Thoracic aorta (tissue), 2 donors: ENCODE measurements at places on chromosomes 12 and 14. TPM values are rescaled to one million over a fixed set of nuclear protein-coding genes. Genes with fewer than 3 reads are reported as not detected.

GRCh38 chr14:63454863-63455622 is 88.1 kb downstream of the PPP2R5E start:
- no peak for DNase-seq
- no peak overlapping the region for H3K27ac ChIP-seq
- no peaks in the 10 kb centered on the region for H3K27me3 ChIP-seq

DNA sequence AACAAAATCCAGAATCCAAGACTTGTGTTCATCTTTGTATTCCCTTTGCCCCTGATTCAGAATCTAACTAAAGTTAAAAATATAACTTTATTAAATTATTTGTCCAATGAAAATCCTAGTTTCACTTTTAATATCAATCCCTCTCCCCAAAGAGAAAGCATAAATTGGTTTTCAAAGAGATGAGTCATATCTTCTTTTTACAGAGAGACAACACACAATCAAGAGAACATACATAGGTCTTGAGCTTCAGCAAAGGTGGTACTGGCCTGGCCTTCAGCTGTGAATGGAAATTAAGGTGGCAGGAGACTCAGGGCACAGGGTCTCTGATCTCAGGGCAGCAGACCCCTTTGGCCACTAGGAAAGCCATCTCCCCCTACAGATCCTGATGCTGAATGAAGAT is 4.3 kb upstream of the ASCL1 start:
- H3K36me3 ChIP-seq = no peaks in the 10 kb centered on the region
- H3K4me3 ChIP-seq = no peak overlapping the region
- H3K4me1 ChIP-seq = peaks cover 3% of the 10 kb centered on the region
- no peaks in the 10 kb centered on the region for H3K27me3 ChIP-seq
- no peak overlapping the region for H3K27ac ChIP-seq

DNA sequence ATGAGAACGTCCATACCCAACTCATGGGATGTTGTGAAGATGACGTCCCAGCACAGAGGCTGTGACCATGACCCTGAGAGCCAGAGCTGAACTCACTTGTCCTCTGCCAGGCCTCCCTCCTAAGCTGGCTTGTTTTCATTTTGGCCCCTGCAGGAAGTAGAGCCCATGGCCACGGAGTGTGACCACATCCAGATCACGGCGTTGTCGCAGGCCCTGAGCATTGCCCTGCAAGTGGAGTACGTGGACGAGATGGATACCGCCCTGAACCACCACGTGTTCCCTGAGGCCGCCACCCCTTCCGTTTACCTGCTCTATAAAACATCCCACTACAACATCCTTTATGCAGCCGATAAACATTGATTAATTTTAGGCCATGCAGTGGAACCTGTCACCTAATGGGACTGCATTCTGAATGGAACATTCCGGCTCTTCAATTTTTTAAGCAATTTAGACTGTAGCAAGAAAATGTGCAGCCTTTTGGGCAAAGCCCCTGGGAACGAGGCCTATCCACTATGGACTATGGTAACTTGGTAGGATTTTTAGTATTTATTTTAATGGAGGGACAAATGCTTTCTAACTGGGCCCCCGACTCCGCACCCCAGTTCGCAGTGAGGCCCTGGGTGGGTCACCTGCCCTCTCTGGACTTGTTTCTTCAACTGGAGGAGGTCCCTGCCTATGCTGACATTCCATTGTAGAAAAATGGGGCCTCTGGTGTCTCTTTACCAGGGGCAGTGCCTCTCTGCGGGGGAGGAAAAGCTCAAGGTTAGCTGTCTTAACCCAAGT is 19.6 kb downstream of the OTUB2 start:
- H3K4me1 ChIP-seq = no peaks in the 10 kb centered on the region
- DNase-seq = no peak
- H3K4me3 ChIP-seq = no peak overlapping the region
- H3K27me3 ChIP-seq = no peaks in the 10 kb centered on the region
- H3K27ac ChIP-seq = no peak overlapping the region

DNA sequence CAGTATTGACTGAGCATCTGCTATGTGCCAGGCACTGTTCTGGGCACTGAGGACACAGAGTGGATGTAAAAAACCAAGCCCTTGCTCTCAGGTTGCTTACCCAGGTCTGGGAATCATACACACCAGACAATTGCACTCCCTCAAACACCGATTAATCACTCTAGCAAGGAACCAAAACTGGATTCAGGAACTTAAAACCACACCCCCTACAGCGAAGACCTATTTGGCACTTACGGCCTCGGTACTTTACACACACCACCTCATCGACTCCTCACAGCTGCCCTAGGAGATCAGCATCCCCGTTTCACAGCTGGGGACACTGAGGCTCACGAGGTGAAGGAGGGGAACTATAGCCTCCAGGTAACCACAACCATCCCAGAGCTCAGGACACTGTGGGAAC is 1.6 kb downstream of the GLTP start:
- no peak overlapping the region for H3K27ac ChIP-seq
- no peak for DNase-seq
- no peaks in the 10 kb centered on the region for H3K36me3 ChIP-seq
- peaks cover 9% of the 10 kb centered on the region for H3K4me1 ChIP-seq
- H3K4me3 ChIP-seq = peak overlapping the region; percentile 81

DNA sequence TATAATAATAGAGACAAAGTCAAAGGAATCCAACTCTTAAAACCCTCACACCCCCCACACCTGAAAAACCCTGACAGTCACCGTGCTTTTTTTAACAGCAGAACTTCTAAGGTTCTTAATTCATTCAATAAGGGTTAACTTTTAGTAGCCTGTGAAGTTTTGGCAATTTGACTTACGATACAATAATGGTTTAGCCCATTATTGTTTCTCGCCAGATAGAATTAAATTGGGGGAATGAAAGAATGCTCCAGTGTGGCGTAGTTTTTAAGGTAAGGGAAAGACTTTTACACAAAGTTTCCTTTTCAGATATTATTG is 604 bp upstream of the MAGOHB start:
- H3K4me1 ChIP-seq = peaks cover 19% of the 10 kb centered on the region
- peak overlapping the region; percentile 85 for H3K27ac ChIP-seq
- no peaks in the 10 kb centered on the region for H3K36me3 ChIP-seq
- no peak for DNase-seq
- peak overlapping the region; percentile 83 for H3K4me3 ChIP-seq

- no peaks in the 10 kb centered on the region for H3K4me1 ChIP-seq
- no peak overlapping the region for H3K27ac ChIP-seq
- no peak overlapping the region for H3K4me3 ChIP-seq
- no peaks in the 10 kb centered on the region for H3K36me3 ChIP-seq
Observed at GRCh38 chr12:102521662-102522277, 41.4 kb upstream of the IGF1 start.

DNA sequence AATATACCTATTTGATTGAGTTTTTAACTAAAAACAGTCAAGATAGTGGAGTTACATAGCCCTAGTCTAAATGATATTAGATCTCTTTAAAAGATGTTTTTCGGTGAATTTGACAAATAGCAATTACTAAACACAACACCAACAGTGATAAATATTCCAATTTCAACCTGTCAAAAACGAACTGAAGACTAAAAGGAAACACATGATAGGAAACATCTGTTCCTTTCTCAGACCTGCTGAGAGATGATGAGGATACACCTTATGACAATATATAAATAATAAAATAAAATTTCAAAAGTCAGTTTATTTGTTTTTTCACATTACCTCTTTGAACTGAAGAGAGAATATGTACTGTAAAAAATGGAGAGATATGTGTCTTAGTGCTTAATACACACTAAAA is 232.7 kb downstream of the RASSF9 start:
- no peaks in the 10 kb centered on the region for H3K4me1 ChIP-seq
- no peaks in the 10 kb centered on the region for H3K27me3 ChIP-seq

- no peak overlapping the region for H3K27ac ChIP-seq
- no peaks in the 10 kb centered on the region for H3K27me3 ChIP-seq
- H3K36me3 ChIP-seq = no peaks in the 10 kb centered on the region
- no peaks in the 10 kb centered on the region for H3K4me1 ChIP-seq
Observed at GRCh38 chr14:43249116-43249515, 1258.0 kb downstream of the FSCB start.

GRCh38 chr12:58877243-58877743 is 43.0 kb downstream of the LRIG3 start:
- H3K4me3 ChIP-seq = no peak overlapping the region
- no peaks in the 10 kb centered on the region for H3K27me3 ChIP-seq
- DNase-seq = no peak
- H3K4me1 ChIP-seq = peaks cover 19% of the 10 kb centered on the region
- H3K27ac ChIP-seq = no peak overlapping the region

DNA sequence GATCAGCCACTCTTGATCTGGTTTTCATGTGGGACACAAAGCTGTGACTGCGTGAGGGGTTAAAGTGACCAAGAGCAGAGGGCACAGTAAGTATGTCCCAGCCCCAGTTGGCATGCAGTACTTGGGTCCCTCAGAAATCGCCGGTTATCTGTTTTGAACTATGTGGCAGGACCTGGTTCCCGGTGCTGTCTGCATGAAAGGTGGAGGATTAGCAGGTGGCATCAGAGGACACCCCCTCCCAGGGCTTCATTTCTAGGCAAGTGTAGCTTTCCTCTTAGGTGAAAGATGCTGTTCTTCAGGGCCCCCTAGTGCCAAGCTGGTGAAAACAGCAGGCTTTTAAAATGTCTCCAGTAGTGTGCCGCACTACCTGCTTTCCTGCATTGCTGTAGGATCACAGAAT is 57.1 kb downstream of the ATG14 start:
- no peaks in the 10 kb centered on the region for H3K4me1 ChIP-seq
- H3K27ac ChIP-seq = no peak overlapping the region
- no peak for DNase-seq
- peaks cover 23% of the 10 kb centered on the region for H3K36me3 ChIP-seq
- H3K27me3 ChIP-seq = no peaks in the 10 kb centered on the region
- no peak overlapping the region for H3K4me3 ChIP-seq

GRCh38 chr12:28578361-28578760 is 388.1 kb downstream of the CCDC91 start:
- DNase-seq = no peak
- no peak overlapping the region for H3K4me3 ChIP-seq
- no peaks in the 10 kb centered on the region for H3K36me3 ChIP-seq
- no peaks in the 10 kb centered on the region for H3K27me3 ChIP-seq
- H3K27ac ChIP-seq = no peak overlapping the region

GRCh38 chr12:10186299-10186698 is 7.5 kb downstream of the TMEM52B start:
- H3K27ac ChIP-seq = no peak overlapping the region
- no peak for DNase-seq
- H3K4me1 ChIP-seq = no peaks in the 10 kb centered on the region
- H3K4me3 ChIP-seq = no peak overlapping the region

DNA sequence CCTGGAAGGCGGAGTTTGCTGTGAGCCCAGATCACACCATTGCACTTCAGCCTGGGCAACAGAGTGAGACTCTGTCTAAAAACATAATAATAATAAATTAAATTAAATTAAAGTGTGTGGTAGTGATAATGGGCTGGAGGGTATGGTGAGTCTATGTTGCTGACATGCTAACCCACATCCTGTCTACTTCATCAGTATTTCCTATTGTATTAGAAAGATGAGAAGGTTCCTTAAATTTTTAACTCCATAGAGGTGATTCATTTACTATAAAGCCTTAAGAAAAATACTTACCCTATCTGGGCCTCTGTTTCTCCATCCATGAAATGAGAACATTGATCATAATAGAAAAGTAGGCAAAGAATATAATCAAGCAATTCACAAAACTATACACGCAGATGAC is 280.5 kb downstream of the FBXL14 start:
- H3K4me3 ChIP-seq = no peak overlapping the region
- no peak for DNase-seq
- H3K4me1 ChIP-seq = peaks cover 10% of the 10 kb centered on the region
- H3K27ac ChIP-seq = no peak overlapping the region

DNA sequence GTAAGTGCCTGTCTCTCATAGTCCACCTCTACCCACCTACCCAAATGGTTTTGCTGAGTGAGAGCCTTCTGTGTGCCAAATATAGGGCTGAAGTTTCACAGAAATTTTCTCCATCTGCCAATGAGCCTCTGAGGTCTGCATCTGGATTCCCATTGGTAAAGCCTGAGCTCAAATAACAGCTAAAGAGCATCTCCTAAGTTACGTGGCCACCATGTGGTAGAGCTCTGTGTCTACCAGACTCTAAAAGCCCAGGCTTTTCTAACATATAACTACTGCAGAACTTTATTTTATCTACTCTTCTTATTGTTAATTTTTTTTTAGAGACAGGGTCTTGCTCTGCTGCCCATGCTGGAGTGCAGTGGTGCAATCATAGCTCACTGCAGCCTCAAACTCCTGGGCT is 16.0 kb downstream of the AMDHD1 start:
- H3K27ac ChIP-seq = no peak overlapping the region
- no peak overlapping the region for H3K4me3 ChIP-seq
- no peaks in the 10 kb centered on the region for H3K36me3 ChIP-seq
- H3K27me3 ChIP-seq = no peaks in the 10 kb centered on the region
- no peaks in the 10 kb centered on the region for H3K4me1 ChIP-seq

DNA sequence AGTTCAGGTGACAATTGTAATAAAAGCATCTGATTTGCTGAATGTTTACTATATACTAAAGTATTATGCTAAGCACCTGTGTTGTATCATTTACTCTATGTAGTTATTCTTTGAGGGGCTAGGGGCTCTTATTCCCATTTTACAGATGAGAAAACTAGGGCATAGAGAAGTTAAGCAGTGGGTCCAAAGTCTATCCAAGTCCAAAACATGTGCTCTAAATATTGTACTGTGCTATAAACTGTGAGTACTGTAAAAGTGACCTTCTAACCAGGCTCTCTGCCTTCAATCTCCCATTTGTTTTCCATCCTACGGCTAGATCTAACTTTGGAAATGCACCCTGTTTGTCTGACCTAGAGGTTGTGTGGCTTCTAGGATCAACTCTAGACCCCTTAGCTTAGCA is 9.0 kb downstream of the ACVR1B start:
- no peak for DNase-seq
- peaks cover 12% of the 10 kb centered on the region for H3K4me1 ChIP-seq
- no peaks in the 10 kb centered on the region for H3K27me3 ChIP-seq
- no peak overlapping the region for H3K27ac ChIP-seq
- no peaks in the 10 kb centered on the region for H3K36me3 ChIP-seq
- H3K4me3 ChIP-seq = no peak overlapping the region

DNA sequence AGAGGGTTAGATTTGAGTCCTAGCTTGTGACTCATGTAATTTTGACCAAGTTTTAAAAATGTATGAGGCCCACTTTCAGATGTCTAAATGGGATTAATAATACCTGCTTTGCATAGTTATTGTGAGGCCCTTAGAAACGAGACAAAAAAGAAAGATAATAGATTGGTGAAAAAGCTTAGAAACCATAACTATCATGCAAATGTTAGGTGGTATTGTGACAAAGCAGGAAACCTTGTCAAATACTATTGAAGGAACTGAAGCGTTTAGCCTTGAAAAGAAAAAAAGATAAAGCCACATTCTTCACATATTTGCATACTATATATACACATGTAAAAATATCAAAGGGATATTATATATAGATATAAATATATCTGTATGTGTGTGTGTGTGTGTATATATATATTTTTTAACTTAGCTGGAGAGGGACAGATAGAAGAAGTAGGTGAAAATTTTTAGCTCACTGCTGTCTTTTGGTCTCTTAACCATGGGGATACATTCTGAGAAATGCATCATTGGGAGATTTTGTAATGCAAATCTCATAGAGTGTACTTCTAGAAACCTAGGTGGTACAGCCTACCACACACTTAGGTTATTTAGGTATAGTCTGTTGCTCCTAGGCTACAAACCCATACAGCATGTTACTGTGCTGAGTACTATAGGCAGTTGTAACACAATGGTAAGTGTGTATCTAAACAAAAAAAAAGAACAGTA is 270.3 kb downstream of the CCDC91 start:
- H3K27me3 ChIP-seq = no peaks in the 10 kb centered on the region
- DNase-seq = no peak
- H3K36me3 ChIP-seq = no peaks in the 10 kb centered on the region

The KRT73 gene
- not detected for total RNA-seq

The PACS2 gene
- 80.4 TPM for total RNA-seq

The ASCL1 gene
- not detected for total RNA-seq

The MANSC4 gene
- total RNA-seq = not detected

The ADAMTS20 gene
- total RNA-seq = not detected

The SYCP3 gene
- total RNA-seq = not detected

The GLT8D2 gene
- 30.4 TPM for total RNA-seq

The SLC25A47 gene
- total RNA-seq = not detected

The YLPM1 gene
- 48.2 TPM for total RNA-seq

The P3H3 gene
- 66.1 TPM for total RNA-seq

The MYH7 gene
- 0.81 TPM for total RNA-seq
